Pericardium fibroblast (primary cell): ENCODE measurements at places on chromosomes 7 and 10. TPM values are rescaled to one million over a fixed set of nuclear protein-coding genes. Genes with fewer than 3 reads are reported as not detected.

CYP2C19 gene
- not detected in 2 replicates for total RNA-seq

GSAP gene
- total RNA-seq = 0.09 and 0.47 TPM in 2 replicates

TET1 gene
- total RNA-seq = 4.2 and 5.4 TPM in 2 replicates

LRIT1 gene
- total RNA-seq = not detected in 2 replicates

IGFBP1 gene
- 0.58 TPM in 1 of 2 replicates, not detected in the other for total RNA-seq
